ENCODE measurements at places on chromosomes 6 and 20.

DNA sequence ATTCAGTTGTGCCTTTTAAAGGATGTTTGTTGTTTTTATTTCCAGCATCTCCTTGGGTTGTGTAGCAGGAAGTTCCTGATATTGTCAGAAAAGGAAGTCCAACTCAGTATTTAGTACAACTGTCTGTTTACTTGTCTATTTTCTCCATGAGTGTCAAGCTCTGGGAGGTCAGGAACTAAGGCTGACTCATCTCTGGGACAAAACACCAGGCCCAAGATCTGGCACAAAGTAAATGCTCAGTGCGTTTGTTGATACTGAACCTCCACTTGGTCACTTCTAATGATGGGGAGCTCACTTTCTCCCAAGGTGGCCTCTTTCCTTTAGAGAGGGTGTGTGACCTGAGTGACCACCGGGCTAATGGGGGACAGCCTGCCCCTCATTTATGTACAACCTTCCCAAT, 12.6 kb upstream of the PIGU start:
- no peak for DNase-seq

DNA sequence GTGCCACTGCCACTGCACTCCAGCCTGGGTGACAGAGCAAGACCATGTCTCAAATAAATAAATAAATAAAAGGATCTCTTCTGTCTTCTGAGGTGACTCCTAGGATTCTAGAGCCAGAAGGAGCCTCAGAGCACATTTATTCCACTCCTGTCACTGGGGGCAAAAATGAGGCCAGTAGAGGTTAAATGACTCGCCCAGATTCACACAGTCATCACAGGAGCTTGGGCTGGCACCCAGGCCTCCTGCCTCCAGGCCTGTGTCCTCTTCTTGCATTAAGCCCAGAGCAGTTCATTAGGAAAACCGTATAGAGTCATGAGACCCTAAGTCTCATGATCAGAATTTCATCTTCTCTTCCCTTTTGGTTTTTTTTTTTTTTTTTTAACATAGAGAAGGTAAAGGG, 243.3 kb downstream of the NRN1 start:
- DNase-seq: no peak

- DNase-seq: no peak
Measured at GRCh38 chr20:1491860-1492642, 831 bp upstream of the SIRPB2 start.

GRCh38 chr20:25054995-25055629, 2.8 kb downstream of the ACSS1 start:
- DNase-seq: peak; percentile 16

DNA sequence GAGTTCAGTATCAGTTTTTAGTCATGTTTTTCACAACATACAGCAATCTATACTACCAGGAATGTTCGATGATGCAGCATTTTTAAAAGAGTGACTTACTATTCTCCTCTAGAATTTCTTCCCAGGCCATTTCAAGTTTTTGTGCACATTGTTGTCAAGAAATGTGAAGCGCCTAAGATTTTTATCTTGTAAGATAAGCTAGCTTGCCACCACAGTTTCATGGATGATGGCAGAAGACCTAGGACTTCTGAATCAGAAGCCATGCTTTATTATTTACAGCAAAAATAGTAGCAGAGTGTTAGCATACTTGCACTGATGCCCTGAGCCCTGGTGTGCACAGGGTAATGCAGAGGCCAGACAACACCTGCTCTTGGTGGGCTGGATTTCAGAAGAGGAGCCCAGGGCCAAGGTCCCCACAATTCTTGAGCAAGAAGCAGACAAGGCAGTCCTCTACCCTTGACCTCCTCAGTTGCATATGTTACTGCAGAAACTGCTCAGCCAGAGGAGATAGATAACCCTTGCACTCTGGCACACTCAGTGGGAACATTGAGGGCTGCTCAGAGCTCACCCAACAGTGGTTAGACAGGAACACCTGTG, 99.2 kb downstream of the QKI start:
- DNase-seq: no peak

- DNase-seq: no peak
Measured at GRCh38 chr20:3515379-3516170, 44.8 kb downstream of the ATRN start.

DNA sequence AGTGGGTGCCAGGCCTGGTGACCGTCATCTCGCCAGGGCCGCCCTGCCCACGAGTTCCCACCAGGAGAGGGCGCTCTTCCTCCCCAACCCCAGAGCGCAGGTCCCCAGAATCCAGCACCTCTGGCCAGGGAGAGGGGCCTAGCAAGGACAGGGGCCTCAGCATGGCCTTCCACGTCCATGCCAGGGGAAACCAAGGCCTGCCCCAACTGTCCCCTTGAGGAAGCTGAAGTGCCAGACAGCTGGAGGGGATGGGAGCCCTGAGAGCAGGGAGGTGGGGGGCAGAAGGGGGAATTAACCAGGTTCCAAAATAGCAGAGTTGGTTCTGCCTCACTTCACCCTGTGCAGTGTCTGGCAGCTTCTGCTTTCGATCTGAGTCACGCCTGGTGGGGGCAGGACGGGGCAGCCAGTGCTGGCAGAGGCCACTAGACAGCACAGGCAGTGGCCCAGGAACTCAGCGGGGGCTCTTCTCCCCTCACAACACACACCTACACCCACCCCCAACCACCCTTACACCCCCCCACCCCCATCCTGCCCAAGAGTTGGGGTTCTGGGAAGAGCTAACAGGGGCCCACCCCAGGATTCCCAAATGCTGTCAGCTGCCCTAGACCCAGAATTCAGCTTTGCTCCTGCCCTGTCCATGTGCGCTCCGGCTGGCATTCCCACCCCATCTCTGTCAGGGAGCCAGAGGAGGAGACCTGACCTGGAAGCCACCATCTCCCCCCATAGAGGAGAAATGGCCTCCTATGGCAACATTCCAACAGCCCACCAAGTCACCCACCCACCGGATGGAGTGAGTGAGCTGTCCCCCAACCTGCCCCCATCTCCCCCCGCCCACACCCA, 29.2 kb downstream of the TFEB start:
- DNase-seq: peak; percentile 60

GRCh38 chr6:77034161-77034560, 429.1 kb downstream of the HTR1B start:
- DNase-seq: peak; percentile 21

DNA sequence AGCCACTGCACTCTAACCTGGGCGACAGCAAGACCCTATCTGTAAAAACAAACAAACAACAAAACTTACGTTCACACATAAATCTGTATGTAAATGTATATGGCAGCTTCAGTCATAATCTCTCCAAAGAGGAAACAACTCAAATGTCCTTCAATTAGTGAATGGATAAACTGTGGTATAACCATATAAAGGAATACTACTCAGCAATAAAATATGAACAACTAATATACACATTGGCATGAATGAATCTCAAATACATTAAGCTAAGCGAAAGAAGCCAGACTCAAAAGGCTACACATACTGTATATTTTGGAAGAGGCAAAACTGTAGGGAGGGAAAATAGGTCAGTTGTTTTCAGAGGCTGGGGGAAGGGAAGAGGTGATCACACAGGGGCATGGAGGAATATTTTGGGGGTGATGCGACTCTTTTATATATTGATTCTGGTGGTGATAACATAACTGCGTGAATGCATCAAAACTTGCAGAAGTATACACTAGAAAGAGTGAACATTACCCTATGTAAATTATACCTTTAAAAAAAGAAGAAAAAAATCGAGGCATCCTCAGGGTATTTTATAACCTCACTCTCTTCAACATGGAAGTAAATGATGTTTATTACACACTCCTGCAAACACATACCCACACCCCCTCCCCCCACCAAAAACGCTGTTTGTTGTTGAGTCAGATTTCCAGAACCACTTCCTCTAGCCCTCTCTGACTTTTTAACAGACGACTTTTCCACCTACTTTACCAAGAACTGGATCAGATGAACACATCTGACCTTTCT, 115.2 kb upstream of the RNF24 start:
- DNase-seq: no peak

- DNase-seq: no peak
Measured at GRCh38 chr6:4924661-4925271, 79.1 kb downstream of the RPP40 start.

DNA sequence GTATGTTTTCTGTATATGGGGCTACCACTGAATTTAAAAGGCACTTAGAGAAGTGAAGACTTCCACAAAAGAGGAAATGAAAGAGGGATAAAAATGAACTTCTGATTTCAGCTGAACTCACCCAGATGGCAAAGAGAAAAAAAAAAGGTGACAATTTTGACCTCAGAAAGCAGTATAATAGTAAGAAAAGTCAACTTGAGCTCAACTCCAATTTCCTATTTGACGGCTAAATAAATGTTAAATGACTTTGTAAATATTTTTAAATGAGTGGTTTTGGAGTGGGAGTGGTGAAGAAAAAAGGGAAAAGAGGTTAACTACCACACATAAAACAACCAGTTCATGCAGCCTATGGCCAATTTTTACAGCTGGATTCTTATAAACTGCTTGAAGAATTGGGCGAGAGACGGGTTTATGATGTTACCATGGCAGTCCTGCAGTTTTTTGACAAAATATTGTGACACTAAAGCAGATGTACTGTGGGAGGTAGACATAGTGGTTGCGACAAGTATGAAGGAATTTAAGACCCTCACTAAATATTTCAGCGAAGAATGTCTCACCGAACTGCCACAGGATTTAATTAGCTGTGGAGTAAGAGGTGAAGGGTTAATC, 49.8 kb upstream of the ADTRP start:
- no peak for DNase-seq

DNA sequence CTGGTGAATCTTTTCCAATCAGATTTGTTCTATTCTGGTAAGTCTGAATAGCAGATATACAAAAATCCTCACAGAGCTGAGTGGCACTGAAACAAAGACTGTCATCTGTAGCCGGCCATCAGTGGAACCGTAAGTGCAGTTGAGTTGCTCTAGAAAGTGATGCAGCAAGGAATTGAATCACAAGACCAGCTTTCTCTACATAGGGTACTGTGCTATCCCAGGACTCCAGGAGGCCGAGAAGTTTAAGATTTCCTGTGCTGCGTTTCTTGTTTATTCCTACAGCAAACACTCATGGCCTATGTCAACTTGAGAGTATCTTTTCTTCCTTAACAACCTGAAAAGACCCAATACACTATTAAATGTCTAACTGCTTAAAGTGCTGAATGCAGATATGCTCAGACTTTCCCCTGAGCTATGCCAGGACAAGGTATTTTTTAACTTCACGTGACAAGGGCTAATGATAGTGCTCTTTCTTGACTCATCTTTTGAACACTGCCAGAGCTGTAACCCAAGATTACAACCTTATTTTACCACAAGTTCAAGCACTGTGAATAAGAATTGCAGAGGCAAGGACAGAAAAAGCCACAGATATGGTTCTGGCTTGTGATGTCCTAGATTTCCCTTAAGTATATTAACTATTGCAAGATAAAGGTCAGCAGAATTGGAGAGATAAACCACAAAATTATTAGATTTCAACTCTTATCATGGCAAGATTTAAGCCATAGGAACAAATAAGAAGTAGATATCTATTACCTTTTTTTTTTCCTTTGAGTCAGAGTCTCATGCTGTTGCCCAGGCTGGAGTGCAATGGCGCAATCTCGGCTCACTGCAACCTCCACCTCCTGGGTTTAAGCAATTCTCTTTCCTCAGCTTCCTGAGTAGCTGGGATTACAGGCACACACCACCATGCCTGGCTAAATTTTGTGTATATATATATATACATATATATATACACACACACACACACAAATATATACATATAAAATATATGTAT, 71.6 kb downstream of the GJA1 start:
- DNase-seq: no peak

DNA sequence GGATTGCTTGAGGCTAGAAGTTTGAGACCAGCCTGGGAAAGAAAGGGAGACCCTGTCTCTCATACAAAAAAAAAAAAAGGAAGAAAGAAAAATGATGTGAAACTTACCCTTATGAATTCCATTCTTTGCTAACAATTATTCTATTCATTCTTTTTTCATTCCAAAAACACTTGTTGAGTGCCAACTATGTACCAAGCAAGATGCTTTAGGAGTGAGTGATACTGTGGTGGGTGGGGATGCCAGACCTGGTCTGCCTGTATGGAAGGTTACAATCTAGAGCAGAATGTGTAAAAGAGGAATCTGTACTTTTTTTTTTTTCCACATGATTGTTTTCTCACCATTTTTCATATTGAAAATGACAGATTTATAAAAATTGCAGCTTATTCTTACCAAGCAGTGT, 73.8 kb upstream of the TULP1 start:
- DNase-seq: no peak

Data from right hindlimb (tissue), 1 donor.